ENCODE measurements at places on chromosomes 4 and X.

DNA sequence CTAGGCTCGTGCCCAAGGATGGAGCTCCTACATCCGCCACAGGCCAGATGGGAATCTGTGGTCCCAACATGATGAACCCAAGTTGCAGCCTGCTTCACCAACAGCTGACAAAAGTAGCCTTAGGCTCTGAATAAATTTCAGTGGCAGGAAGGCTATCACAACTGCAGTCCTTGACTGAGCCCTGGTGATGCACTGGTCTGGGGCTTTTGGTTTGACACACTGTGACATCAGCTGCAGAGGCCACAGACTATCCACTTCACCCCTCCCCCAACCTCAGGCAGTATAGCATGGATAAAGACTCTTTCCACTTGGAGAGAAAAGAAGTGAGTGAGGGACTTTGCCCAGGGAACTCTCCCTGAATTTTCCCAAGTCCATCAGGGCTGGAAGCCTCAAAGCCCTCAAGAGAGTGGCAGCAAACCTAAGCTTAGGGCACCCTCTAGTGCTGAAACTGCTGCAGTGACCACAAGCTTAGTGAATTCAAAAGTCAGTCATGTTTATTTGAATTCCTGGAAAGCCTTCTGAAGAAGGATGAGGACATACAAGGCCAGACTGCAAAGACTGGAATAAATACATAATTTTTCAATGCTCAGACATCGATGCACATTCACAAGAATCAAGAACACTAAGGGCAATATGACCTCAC lies 135.0 kb upstream of the TENT5D start:
- DNase-seq: no peak

DNA sequence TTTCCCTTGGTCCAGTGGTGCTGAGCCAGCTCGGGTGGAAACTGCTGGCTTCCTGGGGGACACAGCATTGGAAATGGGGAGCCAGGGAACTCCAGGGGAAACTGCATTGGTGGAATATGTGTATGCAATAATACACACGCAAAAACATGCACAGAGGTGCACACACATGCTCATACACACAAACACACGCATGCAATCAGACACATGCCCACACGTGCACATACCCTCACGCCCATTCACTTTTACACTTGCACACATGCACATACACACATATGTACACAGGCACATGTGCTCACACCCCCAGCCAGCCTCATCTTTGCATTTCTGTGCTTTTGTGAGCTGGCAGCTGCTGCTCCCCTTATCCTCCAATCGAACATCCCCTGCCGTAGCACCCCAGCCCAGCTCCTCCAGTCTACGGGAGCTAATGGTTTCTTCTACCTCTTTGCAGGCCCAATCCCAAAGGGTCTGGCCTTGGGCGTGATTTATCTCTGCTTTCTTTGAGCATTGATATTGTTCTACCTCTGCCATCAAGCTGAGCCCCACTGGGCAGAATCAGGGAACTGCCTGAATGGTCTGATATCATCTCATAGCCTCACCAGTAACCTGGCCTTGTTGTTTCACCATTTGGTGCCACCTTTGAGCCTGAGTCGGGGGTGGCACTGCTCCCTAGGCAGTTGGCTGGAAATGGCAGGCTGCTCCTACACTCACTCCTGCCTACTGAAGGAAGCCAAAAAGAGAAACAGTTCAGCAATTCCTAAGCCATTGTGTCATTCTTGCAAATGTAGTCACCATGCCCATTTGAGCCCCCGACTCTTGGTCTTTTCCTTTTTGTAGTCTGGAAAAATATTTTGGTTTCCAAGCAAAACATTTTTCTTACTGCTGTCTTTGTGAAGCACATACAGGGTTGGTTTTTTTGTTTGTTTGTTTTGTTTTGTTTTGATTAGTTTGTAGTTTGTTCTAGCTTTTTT lies 104.4 kb upstream of the MAMLD1 start:
- DNase-seq: no peak

- no peak for DNase-seq
These were observed 25.2 kb upstream of the ATXN3L start for GRCh38 chrX:13345037-13345436.

- no peak for DNase-seq
These were observed 71.6 kb upstream of the TET2 start for GRCh38 chr4:105075045-105075444.

GRCh38 chrX:9644335-9644734 lies 121.3 kb downstream of the GPR143 start:
- DNase-seq: peak; percentile 2

- DNase-seq: no peak
These were observed 885.0 kb upstream of the EPHA5 start for GRCh38 chr4:66555301-66555700.

- DNase-seq: no peak
These were observed 155.8 kb downstream of the RPA4 start for GRCh38 chrX:97039363-97040029.

- no peak for DNase-seq
These were observed 159.6 kb upstream of the KLF3 start for GRCh38 chr4:38504396-38504715.

DNA sequence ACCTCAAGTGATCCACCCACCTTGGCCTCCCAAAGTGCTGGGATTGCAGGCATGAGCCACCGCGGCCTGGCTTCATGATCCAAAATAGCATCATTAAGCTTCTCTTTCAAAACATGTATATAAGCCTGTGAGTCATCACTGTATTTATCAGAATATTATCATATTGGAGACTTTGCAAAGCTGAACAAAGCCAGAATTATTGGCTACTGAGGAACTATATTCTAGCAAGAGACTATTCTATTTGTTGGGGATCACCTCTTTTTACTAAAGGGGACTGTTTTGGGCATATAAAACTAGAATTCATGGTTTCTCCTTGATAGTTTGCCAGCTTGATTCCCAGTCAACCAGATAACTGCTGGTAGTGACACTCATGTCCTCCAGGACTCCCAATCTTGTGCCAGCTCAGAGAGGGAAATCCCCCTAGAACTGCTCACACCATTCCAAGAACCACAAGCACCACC lies 40.1 kb downstream of the TET2 start:
- no peak for DNase-seq

GRCh38 chr4:61666244-61666643 lies 466.1 kb downstream of the ADGRL3 start:
- DNase-seq: no peak

DNA sequence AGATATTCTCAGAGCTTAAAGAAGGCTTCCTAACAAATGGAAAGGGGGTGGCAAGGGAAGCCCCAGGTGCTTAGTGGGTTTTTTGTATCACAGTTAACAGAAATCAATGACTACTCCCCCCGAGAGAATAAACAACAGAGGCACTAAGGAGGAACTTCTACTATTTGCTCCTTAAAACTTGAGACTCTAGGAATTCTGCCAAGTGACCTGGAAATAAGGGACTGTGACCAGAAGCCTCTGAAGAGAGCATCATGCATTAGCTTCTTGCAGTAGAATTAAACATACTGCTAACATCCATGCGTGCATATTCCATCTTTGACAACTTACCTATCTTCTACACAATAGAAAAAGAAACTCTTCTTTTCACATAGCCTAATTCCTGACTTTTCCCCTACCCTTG lies 86.8 kb downstream of the CAMK2D start:
- DNase-seq: no peak

DNA sequence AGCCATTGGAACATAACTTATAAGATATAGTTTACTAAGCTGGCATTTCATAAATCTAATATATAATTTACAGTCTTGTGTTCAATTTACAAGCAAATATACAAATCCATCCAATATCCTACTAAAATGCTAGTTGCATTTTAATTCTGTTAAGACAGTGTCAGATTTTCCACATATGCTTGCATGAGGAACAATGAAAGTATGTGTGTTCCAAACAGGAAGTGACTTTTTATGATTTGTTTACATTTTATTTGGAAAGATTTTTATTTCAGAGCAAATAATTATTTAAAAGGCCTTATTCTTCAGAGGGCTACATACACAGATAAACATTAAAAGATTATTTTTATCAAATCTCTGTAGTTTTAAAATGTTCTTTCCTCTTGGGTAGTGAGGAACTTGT lies 130.1 kb downstream of the KLHL34 start:
- no peak for DNase-seq

DNA sequence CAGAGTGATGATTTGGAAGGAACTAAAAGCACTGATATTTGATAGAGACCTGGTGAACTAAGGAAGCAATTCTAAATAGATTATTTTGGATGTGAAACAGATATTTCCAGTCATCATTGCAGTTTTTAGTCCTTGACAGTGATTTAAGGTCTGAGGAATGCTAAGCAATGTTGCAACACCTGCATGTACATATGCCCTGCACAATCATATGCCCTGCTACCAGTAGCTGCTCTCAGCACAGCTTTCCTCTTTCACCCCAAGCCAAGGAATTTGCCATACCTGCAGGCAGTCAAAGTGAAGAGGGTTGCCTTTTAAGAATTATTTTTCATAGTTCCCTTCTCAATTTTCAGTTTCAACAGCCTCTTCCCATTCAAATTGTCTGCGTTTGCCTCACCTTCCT lies 8.7 kb upstream of the FAM47A start:
- DNase-seq: no peak

DNA sequence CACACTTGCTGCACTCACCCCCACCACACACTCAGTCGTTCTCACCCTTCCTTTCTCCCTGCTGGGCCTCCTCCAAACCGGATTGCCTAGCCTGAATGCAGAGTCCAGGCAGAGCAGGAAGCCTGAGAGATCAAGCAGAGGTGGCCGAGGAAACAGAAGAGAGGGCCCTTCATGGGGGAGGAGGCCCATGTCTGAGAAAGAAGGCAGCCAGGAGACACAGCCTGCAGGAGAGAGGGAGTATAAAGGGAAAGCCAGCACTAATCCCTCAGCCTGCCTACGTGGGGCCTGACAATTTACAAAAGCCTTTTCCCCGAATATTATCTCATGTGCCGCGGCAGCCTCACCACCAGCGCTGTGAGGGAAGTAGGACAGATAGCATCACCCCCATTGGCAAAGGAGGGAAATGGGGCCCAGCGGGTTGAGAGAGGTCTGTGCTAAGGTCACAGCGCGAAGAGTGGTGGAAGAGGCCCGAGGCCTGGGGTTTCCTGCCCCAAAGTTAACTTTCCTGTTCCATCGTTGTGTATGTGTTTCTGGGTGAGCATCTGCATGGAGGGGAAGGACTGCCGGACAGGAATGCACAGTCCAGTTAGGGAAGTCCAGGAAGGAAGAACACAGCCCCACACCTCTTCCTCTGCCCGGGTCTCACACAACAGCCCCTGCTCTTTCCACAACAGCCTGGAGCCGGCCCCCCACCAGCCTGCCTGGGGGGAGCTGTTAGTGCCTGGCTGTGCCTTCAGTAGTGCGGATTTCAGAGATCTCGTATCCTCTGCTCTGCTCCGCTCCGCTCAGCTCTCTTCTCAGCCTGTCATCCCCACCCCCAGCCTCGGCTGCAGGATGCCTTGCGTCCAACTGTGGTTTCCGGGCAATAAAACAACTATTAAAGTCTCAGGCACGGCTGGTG lies 50.9 kb upstream of the BCOR start:
- DNase-seq: no peak

GRCh38 chr4:123304151-123304964 lies 92.2 kb upstream of the SPRY1 start:
- no peak for DNase-seq

DNA sequence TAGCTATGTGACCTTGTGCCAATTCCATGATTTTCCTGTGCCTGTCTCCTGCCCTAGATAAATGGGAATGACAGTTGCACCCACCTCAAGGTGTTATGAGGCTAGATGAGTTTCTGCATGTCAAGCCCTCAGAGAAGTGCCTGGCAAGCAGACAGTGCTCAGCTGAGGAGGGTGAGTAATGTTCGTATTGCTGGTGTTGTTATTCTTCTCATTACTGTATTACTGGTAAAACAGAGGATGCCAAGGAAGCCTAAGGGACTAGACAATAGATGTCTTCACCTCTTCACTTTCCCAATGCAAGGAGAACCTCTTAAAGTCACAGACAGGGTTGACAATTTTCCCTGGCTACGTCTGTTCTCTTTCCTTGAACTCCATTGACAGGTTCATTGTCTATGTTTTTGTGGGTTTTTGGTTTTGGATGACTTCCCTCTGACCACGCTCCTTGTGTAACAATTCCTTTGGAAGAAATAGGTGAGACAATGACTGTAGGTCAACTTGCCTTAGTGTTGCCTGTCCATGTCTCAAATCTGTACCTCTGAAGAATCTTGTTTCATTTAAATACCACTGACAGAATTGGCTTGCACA lies 19.2 kb downstream of the ETDC start:
- DNase-seq: no peak
